ENCODE measurements at places on chromosomes 13 and 19.

DNA sequence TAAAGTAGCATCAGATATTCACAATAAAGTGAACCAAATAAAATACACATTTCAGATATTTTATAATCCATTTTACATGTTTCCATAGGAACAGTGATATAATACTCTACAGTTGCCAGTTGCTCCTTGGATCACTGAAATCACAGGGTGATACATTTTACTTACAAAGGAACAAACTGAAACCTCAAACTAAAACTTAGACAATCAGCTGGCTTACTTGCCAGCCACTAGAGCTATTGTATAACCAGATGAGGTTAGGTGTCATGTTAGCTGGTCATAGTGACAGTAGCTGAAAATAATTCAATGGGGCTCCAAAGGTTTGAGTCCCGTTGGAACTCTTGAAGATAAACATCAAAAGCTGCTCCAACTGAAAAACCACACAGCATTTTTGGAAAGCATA is 274.6 kb downstream of the ITGBL1 start:
- no peak for DNase-seq

- no peak for DNase-seq
Measured at GRCh38 chr13:77099415-77099814, 72.5 kb upstream of the FBXL3 start.

DNA sequence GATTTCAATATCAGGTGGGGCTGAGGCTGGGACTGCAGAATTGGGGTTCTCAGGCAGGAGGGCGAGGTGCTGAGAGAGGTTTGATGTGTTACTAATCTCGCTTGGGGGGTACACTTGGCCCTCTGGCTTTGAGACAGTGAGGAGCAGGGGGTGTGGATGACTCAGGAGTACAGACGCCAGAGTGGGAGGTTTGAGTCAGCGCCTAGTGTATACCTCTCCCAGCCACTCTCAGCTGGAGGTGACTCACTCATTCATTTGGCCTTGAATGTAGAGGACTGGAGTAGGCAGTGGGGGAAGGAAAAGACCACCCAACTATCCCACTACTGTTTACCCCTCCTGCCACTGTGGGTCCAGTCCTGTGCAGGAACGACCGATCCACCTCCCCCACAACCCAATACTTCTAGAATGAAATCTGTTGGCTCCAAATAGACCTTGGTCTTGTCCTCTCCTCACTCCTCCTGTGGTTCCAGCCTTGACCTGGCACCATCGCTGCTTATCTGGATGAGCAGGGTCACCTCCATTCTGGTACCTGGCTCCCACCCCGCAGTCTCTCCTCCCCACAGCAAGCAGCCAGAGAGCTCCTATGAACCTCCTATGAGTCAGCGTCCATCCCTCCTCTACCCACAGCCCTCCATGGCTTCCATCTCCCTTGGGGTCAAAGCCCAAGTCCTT is 20.1 kb upstream of the ZNRF4 start:
- no peak for DNase-seq

DNA sequence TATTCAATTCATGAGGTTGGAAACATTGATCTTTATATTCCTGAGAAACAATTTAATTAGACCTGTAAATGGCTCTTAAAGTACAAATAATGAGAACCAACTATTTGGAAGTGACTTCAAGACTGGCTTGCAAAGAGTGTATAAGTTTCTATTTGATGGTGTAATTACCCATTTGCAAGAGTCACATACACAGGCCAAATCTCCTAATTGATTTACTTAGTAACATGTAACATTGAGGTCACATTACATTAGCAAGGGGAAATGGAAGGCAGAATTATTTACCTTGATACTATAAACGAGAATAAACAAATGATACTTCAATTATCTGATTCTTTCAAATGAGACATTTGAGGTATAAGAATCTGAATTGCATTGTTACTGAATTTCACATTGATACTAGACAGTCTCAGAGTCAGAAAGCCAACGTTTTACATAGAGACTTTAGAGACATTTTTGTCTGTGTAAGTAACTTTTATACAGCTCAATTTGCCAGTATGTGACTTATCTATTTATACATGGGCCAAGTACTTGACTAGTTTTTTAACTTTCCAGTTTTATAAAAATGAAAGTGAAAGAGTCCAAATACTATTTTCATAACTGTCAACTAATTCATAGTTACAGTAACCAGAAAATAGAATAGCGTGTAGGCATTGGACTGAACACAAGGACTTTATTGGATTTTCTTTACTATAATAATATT is 95.6 kb upstream of the RFC3 start:
- DNase-seq: no peak

DNA sequence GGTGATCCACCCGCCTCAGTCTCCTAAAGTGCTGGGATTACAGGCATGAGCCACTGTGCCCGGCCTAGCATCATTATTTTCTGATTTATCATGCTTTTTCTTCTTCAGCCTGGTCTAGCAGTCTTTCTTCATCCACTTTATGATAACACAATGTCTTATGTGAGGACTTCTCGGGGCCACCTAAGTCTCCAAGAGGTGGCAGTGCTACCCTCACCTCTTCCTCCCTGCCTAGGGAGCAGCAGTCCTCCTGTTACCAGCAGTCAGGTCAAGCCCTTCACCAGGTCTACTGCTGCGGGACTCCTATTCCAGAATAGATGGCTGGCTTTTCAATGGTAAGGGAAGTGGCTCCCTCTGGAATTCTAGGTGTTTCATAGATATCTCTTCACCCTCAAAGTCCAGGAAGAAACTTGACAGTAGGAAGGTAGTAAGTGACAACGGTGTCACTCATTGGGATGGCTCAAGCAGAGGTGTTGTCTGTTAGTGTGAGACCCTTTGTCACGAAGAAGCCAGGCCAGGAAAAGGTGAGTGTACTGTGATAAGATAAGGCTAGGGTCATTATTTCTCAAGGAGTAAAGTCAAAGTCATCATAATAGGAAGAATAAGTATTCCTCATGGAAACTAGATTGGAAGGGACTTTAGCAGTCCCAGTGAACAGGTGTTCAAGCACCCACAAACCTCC is 164.0 kb downstream of the KLF5 start:
- DNase-seq: no peak

DNA sequence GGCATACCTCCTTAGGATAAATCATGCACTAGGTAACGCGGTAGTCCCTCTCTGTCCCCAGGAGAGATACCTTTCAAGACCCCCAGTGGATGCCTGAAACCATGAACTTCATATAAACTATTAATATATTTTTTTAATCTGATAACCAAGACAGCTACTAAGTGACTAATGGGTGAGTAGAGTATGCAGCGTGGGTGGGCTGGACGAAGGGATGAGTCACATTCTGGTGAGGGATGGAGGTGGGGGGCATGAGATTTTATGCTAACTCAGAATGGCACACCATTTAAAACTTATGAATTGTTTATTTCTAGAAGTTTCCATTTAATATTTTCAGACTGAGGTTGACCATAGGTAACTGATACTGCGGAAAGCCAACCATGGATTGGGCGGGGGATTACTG is 46.2 kb downstream of the CDK8 start:
- DNase-seq: no peak

Measured in brain pericyte (primary cell).